ENCODE measurements at places on chromosomes 7 and 10. TPM values are rescaled to one million over a fixed set of nuclear protein-coding genes. Genes with fewer than 3 reads are reported as not detected.

Gene UFSP1
- 2.5 TPM for total RNA-seq

Gene FGF8
- not detected for total RNA-seq

Gene ASB13
- total RNA-seq, result 19.1 TPM

Gene HGF
- total RNA-seq, result 8.8 TPM

Gene CYCS
- 56.0 TPM for total RNA-seq

Gene MKI67
- total RNA-seq, result 8.5 TPM

Gene CYP26A1
- total RNA-seq, result 11.6 TPM

Gene ADAM22
- 121 TPM for total RNA-seq

Gene PLCE1
- 18.2 TPM for total RNA-seq

Gene CARD11
- under 0.01 TPM for total RNA-seq

Gene TFR2
- 6.6 TPM for total RNA-seq

Gene EVX1
- not detected for total RNA-seq

Gene PPP1R9A
- total RNA-seq, result 109 TPM

Gene ACTR3C
- total RNA-seq, result 12.2 TPM

Gene C10orf143
- total RNA-seq, result 1.3 TPM

Gene IL6
- not detected for total RNA-seq

Gene ANKRD2
- total RNA-seq, result not detected

Gene TMEM176B
- not detected for total RNA-seq

Gene RELN
- 67.9 TPM for total RNA-seq

Gene HOXA2
- total RNA-seq, result not detected

Gene FAM180A
- total RNA-seq, result not detected

Gene POLR2J2
- total RNA-seq, result 15.3 TPM
